ENCODE measurements at places on chromosomes 3 and 15.

DNA sequence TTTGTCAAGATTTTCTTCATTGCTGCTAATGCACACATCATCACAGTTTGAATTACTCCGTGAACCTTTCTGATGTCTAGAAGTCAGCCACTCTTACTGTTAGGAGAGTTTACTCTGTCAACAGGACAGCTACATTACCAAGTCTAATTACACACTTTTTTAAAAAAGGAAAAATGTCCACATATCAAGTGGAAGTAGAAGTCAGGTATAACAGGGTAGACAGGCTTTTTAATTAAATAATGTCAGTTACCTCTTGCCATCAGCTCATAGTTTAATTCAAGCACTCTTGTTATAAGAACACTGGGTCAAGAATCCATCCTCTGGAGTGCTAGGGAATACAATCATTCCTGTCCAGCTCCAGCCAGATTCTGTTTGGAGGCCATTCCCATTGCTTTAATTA is 232.8 kb downstream of the TAFA4 start:
- no peak for DNase-seq

DNA sequence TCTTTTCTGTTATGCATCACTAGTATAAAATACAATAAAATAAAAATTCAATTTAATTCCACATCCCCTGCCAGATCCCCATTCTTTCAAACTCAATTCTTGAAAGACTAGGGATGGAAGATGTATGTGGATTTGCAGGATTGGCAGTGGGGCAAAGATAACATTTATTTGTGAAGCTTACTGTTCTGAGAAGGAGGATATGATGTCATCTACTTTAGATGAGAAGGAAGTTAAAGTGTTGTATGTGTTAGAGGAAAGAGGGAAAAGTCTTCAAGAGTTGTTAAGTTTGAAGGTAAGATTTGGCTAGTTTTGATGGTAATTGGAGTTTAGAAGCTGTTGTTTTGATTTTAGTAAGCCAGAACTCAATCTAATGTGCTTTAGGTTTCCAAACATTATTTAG is 845.1 kb upstream of the NR2F2 start:
- DNase-seq: no peak

GRCh38 chr3:141021261-141021660 is 29.9 kb upstream of the SPSB4 start:
- no peak for DNase-seq

GRCh38 chr15:36106640-36107335 is 472.6 kb upstream of the CDIN1 start:
- no peak for DNase-seq

DNA sequence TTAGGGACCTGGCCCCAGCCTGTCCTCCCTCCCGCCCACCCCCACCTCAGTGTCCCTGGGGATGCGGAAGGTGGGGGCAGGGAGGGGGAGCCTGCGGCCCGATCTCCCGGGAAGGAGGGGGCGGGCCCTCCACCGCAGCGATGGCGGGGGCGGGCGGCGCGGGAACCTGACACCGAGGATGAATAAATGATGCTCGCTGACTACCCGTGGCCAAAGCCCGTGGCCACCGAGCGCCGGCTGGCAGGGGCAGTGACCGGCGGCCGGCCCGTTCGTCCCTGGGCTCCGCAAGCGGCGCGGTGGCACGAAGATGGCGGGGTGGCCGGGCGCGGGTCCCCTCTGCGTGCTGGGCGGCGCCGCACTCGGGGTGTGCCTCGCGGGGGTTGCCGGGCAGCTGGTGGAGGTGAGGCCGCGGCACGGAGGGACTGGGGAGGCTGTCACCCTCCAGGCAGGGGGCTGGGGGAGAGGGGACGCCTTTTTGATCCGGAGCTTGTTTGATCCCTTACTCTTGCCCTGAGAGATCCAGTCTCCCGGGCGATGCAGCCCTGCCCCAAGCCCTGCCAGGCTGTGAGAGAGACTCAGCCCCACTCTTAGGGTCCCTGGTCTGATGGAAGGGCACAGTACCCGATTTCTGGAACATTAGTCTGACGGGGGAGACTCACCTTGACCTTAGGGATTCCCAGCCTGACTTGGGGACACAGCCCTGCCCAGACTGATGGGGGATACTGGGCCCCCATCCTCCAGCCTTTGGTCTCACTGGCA is at the start of gene TMIE:
TSS of gene TMIE (plus strand) at position 212 of the 759 bp plus-strand sequence. CDS start at position 308, 96 bp downstream.
- no peak for DNase-seq

DNA sequence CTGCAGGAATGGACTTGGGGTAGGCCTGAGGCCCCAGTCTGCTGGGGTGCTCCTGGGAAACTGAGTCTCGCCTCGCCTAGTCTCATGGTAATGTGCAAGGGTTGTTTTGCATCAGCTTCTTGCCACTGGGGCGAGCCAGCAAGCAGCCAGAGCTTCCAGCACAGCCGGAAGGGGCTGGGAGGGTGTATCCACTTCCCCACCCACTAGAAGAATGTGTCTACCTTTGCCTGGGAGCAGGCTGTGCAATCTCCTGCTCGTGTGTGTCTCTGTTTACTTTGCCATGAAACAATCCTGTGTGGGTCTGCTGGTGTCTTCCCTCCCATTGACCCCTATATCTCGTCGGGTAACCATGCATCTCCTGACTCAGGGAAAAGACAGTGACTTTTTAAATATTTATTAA is 21.8 kb upstream of the ERICH6 start:
- no peak for DNase-seq

DNA sequence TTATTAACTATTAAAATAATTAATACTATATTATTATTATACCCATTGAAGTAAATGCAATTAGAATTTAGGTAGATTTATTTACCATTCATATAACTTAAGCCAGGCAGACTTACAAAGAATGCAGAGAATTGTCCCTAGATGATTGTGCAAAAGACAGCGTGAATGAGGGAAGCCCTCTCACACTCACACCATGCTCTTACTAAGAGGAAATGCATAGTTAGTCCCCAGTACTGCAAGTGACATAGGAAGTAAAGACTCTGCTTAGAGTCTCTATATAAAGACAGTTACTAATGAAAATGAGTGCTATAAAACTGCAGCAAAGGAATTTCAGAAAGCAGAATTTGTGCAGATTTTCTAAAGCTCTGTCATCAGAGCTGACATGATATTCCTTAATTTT is 270.4 kb downstream of the ZBBX start:
- DNase-seq: no peak

- no peak for DNase-seq
Observed at GRCh38 chr3:63069806-63070475, 194.7 kb upstream of the CADPS start.

- DNase-seq: no peak
Observed at GRCh38 chr3:122350814-122351418, 25.9 kb downstream of the CSTA start.

DNA sequence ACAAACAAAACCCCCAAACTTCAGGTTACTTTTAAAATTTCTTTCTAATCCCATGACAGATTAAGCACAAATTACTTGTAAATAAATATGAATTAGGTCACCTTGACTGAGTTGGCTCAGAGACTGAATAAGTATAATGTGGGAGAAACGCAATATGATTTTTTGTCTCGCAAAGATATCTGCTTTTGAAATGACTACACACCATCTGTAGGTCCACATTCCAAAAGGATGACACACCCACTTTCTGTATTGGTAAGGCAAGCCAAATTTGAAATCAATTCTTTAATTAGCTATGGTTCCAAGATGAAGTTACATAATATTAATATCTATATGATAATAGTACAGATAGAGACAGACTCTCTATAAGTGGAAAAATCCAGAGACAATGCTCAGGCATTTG is 66.9 kb upstream of the CSPG5 start:
- DNase-seq: no peak

- no peak for DNase-seq
Observed at GRCh38 chr15:53976844-53977392, 1.3 kb upstream of the UNC13C start.

GRCh38 chr15:91429973-91430372 is 329.9 kb downstream of the SV2B start:
- no peak for DNase-seq

- no peak for DNase-seq
Observed at GRCh38 chr3:186303965-186304364, 58.1 kb downstream of the DGKG start.

DNA sequence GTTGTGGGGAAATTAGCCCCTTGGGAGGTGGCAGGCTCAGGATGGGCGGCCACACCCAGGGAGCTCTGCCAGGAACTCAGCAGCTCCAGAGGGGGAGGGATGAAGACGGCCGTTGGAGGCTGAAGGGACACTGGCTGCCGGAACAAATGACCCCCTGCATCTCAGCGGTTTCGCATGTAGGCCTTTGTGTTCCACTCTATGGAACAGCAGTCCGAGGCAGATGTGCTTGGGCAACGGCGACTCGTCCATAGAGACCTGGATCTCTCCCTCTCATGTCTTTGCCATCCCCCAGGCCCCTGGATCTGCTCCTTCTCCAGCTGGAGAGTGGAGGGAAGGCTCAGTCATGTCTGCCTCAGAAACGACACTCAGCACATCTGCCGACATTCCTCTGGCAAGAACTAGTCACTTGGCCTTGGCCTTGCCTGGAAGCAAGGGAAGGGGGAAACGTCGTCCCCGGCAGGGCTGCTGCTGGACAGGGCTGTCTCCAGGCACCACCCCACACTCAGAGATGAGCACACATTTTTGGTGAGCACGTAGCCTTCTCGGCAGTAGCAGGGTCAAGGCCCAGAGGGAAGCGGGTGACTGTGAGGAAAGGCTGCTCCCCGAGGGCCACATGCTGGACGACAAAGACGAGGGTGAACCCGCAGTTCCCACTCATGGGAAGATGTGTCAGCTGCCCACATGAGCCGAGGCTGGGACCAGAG is 83.8 kb downstream of the ASB7 start:
- no peak for DNase-seq

GRCh38 chr3:148102156-148102555 is 595.5 kb upstream of the AGTR1 start:
- no peak for DNase-seq

DNA sequence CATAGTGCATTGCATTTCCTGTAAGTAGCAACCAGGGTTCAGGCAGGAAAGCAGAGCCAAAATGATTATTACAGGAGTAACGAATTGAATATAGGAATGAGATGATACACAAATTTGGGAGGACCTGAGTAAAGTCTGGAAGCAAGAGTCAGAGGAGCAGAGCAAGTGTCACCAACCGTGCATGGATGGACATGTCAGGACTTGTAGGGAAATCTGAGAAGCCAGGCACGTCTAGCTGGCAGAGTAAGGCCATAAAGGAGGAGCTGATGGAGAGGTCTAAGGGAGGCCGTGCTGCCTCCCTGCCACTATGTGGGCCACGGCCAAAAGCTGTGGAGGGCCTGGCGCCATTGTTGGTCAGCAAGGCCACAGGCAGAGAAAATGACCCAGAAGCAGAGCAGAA is 22.4 kb downstream of the GJD2 start:
- no peak for DNase-seq

- no peak for DNase-seq
Observed at GRCh38 chr3:188453431-188454384, 299.8 kb downstream of the LPP start.

GRCh38 chr15:66063147-66063546 is 190.4 kb downstream of the MEGF11 start:
- DNase-seq: no peak

DNA sequence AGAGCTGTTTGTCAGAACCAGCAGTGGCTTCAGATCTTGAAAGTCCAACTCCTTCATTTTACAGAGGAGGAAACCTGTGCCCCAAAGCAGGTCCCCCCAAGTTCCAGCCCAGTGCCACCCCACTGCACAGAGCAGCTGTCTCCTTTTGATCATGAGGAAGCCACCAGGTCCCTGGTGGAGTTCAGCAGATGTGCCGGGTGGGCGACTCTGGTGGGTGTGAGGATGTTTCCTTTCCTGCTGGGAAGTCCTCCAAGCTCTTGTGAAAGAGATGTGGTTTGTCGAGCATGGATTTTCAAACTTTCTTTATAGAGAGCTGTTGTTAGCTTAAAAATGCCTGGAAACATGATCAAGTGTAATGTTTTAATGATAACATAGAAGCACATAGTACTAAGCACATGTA is 52.0 kb downstream of the SMAD3 start:
- no peak for DNase-seq

GRCh38 chr3:37935756-37936666 is 54.6 kb upstream of the VILL start:
- DNase-seq: no peak

- no peak for DNase-seq
Observed at GRCh38 chr3:52880474-52880873, 16.9 kb downstream of the STIMATE start.

- no peak for DNase-seq
Observed at GRCh38 chr15:80568876-80569605, 126.1 kb upstream of the ABHD17C start.

DNA sequence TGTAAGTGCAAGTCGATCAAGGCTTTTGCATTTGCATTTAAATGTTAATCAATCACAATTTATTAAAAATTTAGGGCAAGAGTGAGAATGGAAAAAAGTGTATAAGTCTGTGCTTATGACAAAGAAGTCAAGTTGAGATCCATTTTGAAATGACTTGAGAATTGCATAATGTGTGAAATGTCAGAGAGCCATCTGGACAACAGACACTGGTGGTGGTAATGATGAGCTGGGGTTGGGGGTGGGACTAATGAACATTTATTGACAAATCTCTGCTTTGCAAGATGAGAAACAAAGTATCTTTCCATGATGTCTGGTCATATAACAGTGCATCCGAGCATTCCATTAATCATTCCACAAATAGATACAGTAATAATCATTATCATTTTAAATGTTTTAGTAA is 89.4 kb upstream of the ZBTB20 start:
- DNase-seq: no peak

DNA sequence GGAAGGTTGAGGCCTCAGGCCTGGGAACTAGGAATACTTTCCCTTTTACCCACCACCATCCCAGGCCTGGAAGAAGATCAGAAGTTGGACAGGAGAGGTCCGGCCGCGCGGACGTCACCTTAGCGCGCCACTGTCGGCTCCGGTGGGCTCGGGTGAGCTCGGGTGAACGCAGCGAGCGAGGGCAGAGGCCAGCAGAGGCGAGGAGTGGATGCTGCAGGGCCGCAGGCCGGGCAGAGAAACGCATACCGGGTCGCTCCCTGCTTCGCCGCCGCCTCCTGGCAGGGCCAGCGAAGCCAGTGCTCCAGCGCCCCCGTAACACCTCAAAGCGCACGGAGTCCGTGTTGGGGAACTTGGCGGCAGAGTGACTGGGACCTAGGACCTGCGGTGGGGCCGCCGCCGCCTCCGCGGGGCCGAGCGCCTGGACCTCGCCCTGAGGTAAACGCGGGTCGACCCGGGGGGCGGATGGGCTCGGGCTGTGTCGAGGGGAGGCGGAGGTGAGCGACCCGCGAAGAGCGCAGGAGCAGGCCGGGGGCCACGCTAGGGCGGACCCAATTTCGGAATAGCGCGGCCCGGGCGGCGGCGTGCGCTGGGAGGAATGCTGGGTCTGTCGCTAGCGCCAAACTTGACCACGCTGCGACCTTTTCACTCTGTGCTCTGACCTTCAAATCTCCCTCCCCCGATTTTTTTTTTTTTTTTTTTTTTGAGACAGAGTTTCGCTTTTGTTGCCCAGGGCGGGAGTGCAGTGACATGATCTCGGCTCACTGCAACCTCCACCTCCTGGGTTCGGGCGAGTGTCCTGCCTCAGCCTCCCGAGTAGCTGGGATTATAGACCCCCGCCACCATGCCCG is 1.6 kb downstream of the CYP11A1 start:
- DNase-seq: no peak

GRCh38 chr15:62035256-62035924 is 24.9 kb downstream of the VPS13C start:
- DNase-seq: no peak

GRCh38 chr3:179452176-179452564 is 900 bp upstream of the GNB4 start:
- DNase-seq: no peak
